ENCODE measurements at places on chromosomes 11 and 22.

- DNase-seq, result no peak
These were observed 7.2 kb downstream of the LTO1 start for GRCh38 chr11:69667619-69668604.

DNA sequence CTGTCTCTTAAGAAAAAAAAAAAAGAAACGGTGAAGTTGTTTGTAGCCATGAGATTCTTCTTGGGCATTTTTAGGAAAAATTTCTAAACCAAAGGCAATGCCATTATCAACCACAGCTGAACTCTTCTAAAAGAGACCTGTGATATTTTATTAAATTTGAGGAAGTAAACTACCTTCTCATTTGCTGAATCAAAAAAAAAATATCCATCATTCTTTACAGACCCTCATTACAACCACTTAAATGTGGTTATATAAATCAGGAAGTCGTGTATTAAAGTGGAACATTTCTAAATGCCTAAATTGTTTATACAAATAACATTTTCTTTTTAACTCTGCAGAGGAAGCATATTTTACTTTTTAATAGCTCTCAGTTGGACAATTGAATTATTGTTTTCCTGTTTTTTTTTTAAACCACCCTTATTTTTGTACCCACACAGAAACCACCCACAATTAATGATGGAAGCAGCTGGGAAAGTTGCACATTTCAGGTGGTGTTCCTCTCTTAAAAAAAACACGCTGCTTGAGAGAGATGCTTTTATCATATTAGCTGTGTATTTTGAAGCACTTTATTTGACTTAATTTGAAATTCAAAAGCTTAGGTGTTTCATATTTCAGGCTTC lies 91.2 kb downstream of the ARHGAP42 start:
- DNase-seq, result no peak

DNA sequence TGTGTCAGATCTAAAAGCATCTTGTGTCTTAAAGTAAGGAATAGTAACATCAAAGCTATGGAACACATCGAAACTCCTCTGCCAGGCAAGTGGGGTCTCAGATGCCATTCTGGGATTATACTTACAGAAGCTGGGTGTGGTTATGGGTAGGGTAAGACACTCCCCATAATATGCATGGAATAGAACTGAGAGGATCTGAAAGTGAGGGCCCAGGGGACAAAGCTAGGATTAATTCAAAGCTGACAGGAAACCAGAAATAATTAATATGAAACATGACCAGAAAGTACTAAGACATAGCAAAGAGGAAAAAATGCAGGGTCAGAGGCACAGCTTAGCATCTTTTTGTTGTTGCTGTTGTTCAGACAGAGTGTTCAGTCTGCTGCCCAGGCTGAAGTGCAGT lies 40.2 kb upstream of the EED start:
- DNase-seq, result no peak

GRCh38 chr11:112558691-112559090 lies 298.0 kb upstream of the PLET1 start:
- DNase-seq, result no peak

DNA sequence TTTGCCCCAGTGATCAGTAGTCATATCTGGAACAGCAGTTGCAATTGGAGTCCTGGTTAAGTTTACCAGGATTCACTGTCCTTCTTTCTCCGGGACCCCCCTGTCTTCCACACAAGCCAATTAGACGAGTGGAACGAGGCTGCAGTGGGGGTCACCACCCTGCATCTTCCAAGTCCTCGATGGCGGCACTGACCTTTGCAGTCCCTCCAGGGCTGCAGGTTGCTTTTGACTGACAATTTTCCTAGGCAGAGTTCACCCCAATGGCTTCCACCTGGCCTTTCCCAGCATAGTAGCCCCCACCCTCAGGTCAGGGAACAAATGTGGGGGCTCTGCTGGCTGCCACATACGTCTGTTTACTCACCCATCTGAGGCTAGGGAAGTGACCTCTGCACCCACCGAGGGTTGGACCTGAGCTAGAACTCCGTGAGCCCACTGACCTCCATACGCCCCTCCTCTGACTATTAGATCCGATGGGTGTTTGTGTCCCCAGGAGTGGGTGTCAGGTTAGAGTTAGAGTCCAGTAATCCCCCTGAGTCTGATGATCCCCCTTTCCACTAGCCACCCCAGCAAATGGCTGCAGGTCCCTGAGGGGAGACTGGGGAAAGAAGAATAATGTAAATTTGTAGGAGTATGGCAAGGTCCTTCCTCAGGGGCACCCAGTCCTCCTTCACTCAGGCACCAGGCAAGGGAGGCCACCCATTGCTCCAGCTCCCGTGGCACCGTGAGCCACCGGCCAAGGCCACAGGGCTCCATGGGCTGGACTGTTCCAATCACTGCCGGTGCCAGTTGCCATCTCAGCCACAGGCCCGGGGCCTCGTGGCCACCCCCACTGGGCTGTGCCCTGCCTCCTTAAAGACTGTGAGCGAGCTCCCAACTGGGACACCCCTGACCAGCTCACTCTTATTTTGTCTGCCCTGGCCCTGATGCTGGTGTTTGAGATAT lies 5.5 kb downstream of the C11orf21 start:
- DNase-seq, result no peak

- no peak for DNase-seq
These were observed 3.0 kb downstream of the CYP2D6 start for GRCh38 chr22:42127606-42128005.

- DNase-seq, result no peak
These were observed 11.4 kb downstream of the ACO2 start for GRCh38 chr22:41480397-41480735.

DNA sequence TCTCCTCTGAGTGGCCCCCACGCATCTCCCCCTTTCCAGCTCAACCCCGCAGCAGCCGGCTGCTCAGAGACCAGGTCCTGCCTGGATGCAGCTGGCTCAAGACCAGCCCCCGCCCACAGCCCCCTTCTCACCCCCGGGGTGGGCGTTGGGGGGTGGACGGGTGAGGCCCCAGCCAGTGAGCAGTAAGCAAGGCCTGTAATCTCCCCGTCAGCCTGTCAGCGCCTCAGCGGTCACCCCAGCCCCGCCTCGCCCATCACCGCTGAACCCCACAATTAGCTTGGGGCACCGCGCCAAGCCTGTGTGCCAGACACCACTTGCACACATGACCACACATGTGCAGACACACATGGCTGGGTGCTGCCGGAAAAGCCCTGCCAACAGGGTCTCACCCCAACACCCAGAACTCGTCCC lies 5.9 kb downstream of the PLXNB2 start:
- no peak for DNase-seq

- no peak for DNase-seq
These were observed 132.4 kb downstream of the RBFOX2 start for GRCh38 chr22:35896111-35896705.

DNA sequence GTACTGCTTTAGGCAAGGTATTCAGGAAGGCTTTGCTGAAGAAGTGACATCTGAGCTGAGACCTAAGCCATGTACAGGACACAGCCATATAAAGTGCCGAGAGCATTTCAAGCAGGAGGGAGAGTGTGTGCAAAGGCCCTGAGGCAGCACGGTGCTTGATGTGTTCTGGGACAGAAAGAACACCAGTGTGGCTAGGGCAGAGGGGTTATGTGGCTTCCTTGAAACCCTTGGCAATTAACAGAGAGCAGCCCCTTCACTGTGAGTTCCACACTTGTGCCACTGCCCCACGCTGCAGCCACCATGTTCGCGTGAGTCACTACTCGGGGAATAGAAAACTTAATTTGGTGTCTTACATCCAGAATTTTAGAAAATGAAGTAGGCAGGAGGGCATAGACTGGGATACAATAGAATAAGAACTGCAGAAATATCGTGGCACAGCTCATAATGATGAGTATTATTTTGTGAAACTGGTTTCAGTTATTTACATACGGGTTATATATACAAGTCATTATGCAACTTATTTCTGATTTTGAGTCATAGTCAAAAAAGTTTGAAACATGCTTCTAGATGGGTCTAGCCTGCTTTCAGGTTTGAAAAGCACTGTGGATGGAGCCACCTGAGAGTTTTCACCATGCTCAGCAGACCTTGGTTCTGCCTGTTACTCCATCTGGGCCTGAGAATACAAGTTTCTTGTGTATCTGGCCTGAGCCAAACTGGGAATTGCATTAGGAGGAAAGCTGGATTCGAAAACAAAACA lies 11.8 kb downstream of the IL10RA start:
- DNase-seq, result no peak

GRCh38 chr11:99766811-99767210 lies 746.1 kb downstream of the CNTN5 start:
- no peak for DNase-seq

DNA sequence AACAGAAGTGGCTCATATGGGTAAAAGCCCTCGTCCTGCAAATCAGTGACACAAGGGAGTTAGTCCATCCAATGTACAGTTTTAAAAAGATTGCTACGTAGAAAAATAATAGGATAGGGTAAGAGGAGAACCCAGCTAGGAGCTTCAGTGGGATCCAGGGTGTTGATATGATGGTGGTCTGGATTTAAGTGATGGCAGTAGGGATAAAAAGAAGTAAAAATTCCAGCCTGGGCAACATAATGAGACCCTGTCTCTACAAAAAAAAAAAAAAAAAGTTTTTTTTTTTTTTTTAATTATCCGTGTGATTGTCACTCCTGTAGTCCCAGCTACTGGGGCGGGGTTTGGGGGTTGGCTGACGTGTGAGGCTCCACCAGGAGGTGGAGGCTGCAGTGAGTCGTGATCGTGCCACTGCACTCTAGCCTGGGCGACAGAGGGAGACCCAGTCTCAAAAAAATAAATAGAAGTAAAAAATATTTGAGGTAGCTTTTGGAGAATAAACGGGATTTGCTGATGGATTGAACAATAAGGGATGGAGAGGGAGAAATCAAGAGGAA lies 7.0 kb upstream of the L3MBTL2 start:
- no peak for DNase-seq

DNA sequence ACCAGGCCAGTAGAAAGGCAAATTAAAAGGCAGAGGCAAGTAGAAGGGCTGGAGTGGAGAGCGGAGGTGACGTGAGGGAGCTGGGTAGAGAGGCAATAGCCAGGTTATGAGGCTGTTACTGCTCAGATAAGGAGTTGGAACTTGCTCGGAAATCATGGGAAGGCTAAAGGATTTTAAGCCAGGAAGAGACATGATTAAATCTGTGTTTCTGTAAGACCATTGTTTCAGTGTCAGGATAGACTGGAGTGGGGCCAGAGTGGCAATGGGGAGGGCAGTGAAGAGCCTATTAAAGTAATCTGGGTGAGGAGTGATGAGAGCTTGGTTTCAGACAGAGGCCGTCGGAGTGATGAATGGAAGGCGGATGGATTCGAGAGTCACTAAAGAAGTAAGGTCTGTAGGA lies 39.0 kb downstream of the GRAMD1B start:
- no peak for DNase-seq

DNA sequence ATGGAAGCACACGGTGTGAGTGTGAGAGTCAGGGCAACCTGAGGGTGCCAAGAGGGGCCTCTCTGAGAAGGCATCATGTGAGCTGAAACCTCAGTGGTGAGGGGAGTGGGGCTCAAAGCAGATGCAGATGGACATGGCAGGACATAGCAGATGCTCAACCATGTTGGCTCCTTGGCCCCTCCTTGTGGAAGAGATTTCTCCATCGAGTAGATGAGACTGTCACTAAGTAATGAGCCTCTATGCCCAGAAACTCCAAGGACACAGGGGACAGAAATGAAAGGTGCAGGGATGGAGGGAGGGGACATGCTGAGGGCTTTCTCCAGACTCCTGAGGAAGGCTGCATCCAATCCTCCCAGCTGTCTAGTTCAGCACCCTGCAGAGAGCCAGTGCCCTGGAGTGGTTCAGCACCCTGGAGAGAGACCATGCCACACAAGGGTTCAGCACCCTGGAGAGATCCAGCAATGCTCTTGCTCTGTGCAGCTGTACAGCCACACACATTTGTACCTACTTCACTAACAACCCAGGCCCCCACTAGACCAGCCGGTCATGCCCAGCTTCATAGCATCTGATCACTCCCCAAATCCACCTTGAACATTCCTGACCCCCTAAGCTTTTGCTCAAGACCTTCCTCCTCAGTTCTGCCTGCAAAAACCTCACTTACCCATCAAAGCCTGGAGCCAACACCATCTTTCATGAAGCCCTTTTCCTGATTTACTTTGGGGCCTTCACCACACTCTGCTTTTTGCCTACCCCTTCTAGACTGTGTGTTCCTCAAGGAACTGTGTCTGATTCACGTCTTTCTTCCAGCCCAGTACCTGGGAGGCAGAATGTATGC lies 252.0 kb downstream of the CTTN start:
- DNase-seq, result no peak

DNA sequence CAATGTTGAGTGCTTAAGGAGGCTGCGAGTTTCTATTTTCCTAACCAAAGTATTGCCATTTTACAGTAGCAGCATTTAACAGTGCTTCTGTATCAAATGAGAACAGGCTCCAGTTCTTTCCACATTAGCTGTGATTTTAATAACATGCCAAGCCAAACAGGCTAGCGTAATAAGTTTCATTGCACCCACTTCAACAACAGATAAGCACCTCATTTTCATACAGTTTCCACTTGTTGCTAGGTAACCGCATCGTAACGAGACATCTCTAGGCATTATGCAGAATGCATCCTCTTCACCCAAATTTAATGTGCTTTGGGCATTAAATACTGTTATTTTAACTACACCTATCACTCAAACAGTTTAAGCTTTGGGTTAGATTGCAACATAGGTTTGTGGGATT lies 79.0 kb downstream of the CADM1 start:
- DNase-seq, result no peak

DNA sequence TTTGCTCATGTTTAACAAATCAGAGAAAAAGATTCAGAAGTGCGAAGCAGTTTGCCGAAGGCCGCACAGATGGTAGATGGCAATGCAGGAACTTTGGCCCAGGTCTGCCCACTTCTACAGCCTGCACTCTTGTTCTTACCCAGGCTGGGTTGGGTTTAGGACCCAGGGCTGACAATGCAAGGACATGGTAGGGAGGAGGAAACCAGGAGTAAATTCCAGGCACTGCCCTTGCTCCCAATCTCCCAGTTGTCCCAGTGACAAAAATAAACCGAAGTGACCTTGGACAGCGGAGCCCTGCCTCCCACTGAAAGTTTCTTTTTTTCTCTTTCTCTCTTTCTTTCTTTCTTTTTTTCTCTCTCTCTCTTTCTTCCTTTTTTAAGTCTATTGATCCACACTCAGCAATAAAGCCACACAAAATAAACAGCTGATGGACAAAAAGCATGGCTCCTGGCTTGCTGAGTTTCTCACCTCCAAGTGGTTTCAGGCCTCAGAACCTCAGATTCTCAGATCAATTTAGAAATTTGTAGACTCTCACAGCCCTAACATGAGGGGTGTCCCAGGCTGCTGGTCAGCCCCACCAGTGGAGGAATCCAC lies 33.5 kb upstream of the FCHSD2 start:
- no peak for DNase-seq

- no peak for DNase-seq
These were observed 212.0 kb upstream of the PGR start for GRCh38 chr11:101341578-101341977.

GRCh38 chr22:46390652-46391301 lies 55.3 kb downstream of the TRMU start:
- DNase-seq, result peak; percentile 0

GRCh38 chr11:116172156-116172555 lies 600.6 kb downstream of the BUD13 start:
- DNase-seq, result no peak

GRCh38 chr11:27722953-27723344 lies 22.7 kb upstream of the BDNF start:
- DNase-seq, result no peak
